ENCODE measurements at places on chromosomes 6 and 20.

DNA sequence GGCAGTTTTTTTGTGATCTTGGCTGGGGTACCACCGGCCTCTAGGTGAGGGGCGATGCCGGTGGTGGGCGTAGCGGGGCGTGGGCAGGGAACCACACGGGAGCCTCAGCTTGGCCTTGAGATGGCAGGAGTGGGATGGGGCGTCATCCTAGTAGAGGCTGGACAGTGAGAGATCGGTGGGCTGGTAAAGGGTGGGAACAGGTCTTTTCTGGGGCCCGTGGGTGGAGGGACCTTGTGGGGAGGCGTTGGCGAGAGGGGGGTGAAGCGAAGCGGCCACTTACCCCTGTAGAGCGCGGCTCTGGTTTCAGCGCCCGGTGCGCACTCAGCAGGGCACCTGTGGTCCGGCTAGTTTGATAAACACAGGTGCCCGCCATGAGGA lies 12.0 kb downstream of the ITPR3 start:
- no peak for DNase-seq

DNA sequence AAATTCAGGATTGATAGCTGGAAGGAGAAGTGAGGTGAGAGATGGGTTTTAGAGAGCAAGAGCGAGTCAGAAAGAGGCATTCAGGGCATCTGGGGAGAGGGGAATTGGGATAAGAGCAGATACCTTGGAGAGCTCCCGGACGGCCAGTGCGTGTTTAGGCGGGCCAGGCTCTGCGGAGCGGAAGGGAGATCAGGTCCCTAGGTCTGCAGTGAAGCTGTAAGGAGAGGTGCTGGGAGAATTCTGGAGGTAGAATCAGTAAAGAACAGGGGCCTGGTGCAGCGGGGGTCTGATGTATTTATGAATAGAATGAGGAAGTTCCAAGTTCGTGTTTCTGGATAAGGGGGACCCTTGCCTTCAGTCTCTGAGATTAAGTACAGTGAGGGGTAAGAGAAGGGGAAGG lies 47.4 kb upstream of the FAM83D start:
- DNase-seq, result no peak

DNA sequence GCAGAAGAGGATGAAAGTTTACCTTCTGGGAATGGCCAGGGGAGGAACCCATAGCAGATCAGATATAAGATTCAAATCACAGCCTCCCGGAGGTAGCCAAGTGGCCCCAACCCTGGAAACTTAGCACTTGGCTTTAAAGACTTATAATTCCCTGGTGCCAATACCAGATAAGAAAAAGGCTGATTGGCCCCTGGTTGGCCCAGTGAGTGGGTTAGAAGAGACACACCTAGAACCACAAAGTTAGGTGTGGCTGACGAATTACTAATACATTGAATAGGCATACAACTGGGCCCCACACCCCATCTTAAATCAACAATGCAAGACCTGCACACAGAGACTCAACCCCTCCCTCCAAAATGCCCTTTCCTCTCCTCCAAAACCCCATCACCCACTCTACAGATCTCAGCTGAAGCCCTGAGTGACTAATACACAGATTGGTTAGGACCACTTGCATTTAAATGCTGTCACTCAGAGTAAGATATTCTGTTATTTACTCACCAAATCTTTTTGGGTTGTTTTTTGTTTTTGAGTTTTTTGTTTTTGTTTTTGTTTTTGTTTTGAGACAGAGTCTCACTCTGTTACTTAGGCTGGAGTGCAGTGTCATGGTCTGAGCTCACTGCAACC lies 315.4 kb upstream of the JARID2 start:
- no peak for DNase-seq

DNA sequence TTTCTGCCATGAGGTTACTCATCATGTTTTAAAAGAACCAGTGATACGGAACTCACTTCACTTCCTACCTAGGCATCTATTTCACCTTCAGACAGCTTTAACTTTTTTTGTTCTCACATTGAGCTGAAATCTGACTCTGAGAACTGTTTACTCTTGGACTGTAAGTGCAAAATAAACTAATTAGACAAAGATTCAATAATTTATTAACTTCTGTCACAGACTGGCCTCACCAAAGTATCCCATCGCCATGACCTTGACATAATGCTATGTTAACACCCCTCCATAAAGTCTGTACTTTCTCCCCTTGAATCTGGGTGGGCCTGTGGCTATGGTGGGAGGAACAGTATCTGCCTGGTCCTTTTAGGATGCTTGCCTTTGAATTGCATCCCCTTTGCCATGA lies 448.1 kb downstream of the CBLN4 start:
- DNase-seq, result no peak

DNA sequence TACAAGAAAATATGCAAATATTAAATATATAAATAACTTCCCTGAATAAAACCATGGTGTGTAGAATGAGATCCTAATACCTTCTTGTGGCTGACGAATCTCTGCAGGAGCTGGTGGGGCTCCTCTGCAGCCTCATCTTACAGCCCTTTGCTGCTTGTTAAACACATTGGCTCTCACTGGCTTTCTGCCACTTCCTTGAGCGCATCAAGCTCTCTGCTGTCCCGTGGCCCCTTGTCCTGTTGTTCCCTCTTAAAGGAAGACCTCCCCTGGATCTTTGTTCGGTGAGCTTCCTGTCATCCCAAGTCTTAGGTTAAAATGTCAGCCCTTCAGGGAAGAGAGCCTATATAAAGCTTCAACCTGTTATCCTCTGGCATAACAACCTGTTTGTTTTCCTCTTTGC lies 519.6 kb downstream of the DOK5 start:
- no peak for DNase-seq

GRCh38 chr6:1593286-1593957 lies 16.3 kb upstream of the FOXC1 start:
- DNase-seq, result no peak

- DNase-seq, result no peak
Observed at GRCh38 chr6:129493354-129493902, 216.5 kb downstream of the ARHGAP18 start.

- no peak for DNase-seq
Observed at GRCh38 chr6:125835221-125835744, 44.5 kb downstream of the NCOA7 start.

DNA sequence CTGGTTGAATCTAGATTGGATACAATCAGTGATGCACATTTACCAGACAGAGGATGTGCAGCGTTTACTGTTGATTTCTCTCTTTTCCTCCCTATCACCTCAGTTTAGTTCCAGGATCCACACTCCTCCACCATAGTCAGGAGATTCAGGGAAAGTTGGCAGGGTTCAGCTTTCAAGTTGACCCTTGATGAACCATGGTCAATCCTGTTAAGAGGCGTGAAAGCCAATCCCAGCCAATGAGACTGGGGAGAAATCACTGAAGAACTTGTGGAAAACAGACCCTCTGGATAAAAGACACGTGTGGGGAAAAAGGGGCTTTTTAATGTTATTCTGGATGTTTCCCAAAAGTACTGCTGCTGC lies 19.2 kb upstream of the SCP2D1 start:
- no peak for DNase-seq

GRCh38 chr6:32109114-32109764 lies at the start of gene TNXB:
Gene TNXB (minus strand): TSS chr6:32109338. CDS start chr6:32098198, 11,140 bp downstream.
- DNase-seq, result peak; percentile 23

DNA sequence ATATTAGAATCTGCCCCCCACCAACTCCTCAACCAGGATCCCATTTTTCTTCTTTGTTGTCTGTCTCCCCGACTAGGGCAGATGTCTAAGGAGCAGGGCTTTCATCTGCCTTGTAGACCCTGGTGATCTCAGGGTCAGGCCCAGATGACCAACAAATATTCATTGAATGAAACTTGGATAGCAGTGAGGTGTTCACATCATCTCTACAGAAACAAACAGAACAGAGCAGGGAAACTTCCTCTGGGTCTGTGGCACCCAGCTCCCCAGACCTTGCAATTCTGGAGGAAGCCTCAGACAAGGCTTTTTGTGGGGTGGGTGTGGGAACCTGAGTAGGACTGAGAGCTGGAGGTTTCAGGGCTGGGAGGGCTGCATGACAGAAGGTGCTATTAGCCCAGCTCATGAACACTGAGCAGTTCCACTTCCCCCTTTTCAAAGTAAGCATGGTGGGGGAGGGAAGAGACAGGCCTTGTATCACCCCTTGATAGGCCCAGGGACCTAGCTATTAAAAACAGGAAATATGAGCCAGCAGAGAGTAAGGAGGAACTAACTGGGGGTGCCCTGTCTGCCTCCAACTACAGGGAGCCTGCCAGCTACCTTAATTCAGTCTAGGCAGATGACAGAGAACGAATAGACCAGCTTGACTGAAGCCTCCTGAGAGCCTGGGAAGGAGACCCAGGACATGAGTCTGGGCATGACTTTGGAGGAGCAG lies 37.3 kb upstream of the TOP1 start:
- no peak for DNase-seq

- DNase-seq, result no peak
Observed at GRCh38 chr6:44072959-44073611, 54.2 kb downstream of the MRPL14 start.

- peak; percentile 56 for DNase-seq
Observed at GRCh38 chr6:157764178-157765068, 58.6 kb upstream of the SNX9 start.

DNA sequence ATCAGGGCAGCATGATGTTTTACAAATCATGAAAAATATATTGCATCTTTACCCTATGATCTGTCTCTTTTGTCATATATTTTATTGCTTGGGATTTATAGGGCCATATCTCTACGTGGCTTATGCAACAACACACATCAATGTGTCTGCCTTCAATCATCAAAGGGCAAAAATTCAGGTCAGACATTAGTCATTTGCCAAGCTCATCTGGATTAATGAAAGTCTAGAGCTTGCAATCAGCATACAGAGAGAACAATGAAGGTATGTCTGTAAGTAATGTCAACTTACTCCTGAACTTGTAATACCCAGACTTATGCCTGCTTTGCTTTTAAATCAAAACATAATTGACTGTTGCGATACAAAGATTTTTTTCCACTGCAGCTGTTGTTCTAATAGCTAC lies 282.7 kb downstream of the HAO1 start:
- no peak for DNase-seq

- no peak for DNase-seq
Observed at GRCh38 chr6:161406646-161407045, 132.8 kb upstream of the AGPAT4 start.

DNA sequence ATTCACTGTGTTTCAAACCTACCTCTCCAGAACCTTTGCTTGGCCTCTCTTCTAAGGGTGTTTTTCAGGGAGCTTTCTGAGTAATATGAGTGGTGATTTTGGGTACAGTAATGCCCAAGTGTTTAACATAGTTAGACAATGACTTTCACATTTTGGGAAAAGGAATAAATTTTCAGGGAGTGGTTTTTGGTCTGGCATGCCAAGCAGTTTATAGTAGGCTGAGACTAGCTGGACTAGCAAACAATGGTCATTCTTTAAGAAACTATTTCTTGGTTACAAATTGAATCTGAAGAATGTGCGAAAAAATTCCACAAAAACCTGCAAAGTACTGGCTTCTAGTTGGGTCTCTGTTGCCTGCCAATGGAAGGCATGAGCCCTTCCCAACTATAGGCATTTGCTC lies 15.4 kb downstream of the FNDC1 start:
- DNase-seq, result no peak

- DNase-seq, result no peak
Observed at GRCh38 chr20:43244647-43245046, 54.9 kb upstream of the PTPRT start.

GRCh38 chr20:63635431-63636141 lies 8.7 kb upstream of the GMEB2 start:
- no peak for DNase-seq

GRCh38 chr6:347232-347631 lies 44.3 kb upstream of the IRF4 start:
- DNase-seq, result no peak

- DNase-seq, result no peak
Observed at GRCh38 chr20:51065615-51066014, 42.7 kb upstream of the KCNG1 start.

- DNase-seq, result no peak
Observed at GRCh38 chr20:62205618-62206387, 14.3 kb downstream of the HRH3 start.

GRCh38 chr6:30557683-30557981 lies 537 bp downstream of the PRR3 start:
- DNase-seq, result no peak

DNA sequence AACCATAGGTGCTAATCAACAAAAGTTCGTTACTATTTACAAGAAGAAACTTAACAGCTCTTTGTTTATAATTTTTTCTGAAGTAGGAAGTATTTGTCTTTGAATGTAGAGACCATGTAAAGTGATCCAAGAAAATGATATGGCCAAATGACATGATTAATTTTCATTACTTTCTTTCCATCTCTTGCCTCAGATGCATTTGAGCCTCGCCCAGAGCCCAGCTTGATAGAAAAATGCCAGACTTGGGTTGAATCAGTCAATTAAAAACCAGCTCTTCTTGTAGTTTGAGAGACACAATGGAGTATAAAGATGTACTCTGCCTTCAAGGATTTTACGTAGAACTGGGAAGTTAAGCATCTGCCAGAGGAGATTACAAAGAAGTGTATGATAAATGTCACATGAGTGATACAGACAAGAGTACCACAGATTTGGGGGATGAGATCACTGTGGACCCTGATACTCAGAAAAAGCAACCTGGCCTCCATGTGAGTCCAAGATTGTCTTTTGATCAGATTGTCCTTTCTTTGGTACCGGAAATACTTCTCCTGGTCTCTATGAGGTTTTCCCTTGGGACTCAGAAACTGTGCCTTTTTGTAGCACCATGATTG lies 92.5 kb upstream of the SUPT3H start:
- DNase-seq, result no peak

DNA sequence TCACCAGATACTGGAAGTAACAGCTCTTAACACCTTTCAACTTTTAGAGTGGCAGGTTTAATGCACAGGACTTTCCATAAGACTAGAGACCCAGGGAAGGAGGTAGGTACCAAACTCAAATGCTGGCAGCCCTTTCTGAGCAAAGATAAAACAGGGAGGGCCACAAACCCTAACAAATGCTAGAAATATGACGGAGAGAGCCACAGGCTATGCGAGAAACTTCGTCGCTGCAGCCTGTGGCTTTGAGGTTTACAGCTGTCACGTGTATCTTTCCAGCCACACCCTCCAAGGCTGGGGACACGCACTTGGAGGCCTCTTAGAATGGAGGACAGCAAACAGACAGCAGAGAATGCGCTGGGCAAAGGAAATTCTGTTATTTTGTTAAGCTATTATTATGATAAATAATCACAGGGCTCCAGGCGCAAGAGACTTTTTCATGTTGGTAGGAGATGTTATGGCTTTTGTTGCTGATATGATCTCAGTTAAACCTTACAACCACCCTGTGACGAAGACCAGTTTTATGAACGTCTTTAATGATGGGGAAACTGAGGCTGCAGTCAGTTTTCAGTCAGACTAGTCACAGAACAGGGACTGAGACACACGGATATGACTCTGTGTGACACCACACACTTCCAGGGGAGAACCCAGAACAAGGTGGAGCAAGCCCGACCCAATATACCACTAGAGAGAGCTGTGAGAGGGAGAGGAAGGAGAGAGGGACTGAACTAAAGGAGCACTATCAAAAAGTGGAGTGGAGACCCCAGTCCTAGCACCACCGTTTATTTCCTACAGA lies 2.0 kb downstream of the TRAM2 start:
- no peak for DNase-seq
